A549 (cell line): ENCODE measurements at places on chromosomes 1 and 21. TPM values are rescaled to one million over a fixed set of nuclear protein-coding genes. Genes with fewer than 3 reads are reported as not detected.
A peak's percentile ranks its signal among the peaks of the same experiment; 100 is the strongest.

DNA sequence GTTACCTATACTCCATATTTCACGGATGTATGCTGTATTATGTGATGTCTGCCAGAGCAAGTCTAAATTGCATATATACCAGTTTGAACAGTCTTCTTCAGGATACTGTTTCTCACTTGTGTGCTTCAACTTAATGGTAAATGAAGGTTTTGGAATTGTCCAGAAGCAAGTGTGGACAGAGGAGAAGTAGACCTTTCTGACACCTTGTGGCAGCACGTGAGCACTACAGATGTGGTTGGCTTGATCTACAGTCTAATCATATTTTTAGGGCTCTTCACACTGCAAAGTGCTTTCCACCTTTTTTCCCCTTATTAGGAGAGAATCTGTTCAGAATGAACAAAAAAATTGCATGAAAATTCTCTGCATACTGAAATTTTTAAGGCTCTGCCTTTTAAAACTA lies 10.9 kb downstream of the MORC3 start:
- DNase-seq, result peak; percentile 53

DNA sequence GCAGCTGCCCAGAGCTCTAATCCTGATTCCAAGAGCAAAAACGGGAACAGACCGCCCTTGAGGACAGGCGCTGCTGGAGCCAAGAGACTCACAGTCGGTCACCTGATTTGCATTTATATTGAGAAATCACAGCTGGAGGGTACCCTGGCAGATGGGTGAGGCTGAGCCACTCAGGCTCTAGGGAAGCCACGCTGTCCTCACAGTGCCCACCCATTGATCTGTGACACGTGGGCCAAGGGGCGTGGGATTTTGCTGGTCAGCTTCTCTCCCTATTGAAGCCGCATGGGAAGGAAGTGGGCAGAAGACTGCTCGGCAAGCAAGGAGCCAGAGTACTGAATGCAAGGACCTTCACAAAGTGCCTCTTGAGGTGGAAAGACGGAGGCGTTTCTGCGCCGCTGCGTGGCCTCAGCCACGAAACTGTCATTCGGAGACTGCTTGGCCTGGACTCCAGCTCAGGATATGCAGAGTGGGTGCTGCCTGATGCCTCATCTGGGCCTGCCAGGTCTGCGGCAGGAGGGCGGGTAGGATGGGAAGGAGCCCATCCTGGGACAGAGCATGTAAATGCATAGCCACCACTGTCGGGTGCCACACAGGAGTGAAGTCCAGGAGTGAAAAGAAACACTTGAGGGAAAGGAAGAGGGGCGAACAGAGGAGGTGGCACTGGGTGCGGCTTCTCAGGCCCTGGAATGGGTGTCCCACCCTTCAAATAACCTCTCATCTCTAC lies 139.8 kb downstream of the PGBD5 start:
- DNase-seq, result no peak

- no peak for DNase-seq
Observed at GRCh38 chr1:240138867-240139266, 47.2 kb downstream of the FMN2 start.

LCE2C gene
- polyA plus RNA-seq, result not detected in 3 replicates

DNA sequence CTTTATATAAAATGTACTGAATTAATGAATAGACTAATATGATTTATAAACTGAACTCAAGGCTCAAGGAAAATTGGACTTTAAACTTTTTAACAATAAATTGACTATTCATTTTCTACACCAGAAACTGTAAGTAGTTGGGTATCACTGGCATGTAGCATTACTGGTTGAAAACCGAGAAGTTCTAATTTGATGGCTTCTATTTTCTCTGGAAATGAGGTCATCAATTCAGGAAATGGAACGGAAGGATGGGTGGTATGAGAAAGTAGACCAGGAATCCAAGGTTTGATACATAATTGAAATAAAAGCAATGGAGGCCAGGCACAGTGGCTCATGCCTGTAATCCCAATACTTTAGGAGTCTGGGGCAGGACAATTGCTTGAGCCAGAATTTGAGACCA lies 50.4 kb downstream of the RERE start:
- DNase-seq, result no peak
